ENCODE measurements at places on chromosomes 6 and 20.

- no peak for DNase-seq
Observed at GRCh38 chr20:7773511-7773910, 166.7 kb downstream of the HAO1 start.

DNA sequence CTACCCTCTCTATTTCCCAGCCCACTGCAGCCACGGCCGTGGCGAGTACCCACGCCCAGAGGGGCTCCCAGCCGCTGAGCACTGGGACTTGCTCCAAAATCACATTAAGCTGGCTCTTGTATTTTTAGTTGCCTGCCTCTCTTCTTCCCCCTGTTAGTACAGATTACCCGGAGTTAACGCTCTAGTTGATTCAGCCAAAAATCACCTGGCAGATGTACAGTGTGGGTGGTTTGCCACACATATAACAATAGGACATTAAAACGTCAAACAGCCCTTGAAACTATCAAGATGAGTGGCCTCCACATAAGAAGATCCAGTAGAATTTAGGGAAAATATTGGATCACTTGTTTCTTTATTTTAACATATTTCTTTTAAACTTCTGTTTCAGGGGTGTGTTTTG, 268.8 kb upstream of the PRDM1 start:
- DNase-seq: no peak

DNA sequence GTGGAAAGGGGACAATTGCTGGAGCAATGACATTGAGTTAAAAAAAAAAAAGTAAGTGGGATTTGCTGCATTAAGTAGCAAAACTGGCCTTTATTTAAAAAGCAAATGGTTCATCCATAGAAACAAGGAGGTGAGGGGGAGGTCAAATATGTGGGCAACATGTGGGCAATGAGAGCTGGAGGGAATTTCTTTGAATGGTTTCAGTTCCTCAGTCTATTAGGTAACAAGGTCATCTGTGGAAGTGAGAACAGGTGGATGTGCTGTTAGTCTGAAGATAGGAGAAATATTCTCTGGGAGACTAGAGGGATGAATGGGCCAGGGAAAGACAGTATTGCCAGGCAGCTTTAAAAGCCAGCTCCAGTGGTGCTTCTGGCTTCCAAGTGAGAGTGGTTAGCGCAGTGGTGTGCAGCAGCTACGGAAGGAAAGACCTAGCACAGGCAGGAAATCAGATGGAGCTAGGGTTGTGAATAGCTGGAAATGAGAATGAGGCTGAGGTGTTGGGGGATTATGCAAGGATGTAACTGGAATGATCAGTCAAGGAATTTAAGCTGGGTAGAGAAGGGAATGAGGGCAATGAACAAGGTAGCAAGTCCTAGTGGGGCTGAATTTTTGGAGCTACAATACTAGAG, 727.6 kb downstream of the PTPRT start:
- no peak for DNase-seq

DNA sequence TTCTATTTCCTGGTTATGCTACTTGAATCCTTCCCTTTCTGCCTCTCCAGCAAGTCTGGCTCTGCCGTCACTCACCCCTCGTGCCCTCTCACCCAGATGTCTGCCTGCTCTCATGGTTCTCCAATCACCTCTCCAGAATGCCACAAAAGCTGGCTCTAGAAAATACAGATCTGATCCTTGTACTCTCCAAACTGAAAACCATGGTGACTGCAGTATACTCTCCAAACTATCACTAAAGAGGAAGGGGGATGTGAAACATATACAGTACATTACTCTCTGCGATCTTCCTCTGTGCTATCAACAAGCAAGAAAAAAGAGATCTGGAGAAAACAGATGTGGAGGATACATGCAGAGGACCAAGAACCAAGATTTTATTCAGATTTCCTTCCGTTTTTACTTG, 91.1 kb downstream of the ATXN1 start:
- no peak for DNase-seq

DNA sequence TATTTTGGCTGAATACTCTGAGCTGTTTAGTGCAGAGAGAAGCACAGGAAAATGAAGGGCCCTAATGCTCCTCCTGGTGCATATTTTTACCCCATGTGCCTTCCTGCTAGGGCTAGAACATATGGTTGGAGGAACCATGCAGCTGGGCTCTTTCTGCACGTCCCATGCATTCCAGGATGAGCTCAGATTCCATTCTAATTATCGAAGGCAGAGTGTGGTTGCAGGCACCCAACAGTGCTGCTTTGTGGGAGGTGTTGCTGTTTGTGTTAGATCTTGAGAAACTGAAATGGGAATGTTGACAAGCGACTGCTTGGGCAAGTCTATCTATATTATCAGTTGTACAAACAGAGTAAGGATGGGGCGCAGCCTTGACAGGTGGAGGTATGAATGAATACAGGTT, 419.5 kb downstream of the DHX35 start:
- no peak for DNase-seq

DNA sequence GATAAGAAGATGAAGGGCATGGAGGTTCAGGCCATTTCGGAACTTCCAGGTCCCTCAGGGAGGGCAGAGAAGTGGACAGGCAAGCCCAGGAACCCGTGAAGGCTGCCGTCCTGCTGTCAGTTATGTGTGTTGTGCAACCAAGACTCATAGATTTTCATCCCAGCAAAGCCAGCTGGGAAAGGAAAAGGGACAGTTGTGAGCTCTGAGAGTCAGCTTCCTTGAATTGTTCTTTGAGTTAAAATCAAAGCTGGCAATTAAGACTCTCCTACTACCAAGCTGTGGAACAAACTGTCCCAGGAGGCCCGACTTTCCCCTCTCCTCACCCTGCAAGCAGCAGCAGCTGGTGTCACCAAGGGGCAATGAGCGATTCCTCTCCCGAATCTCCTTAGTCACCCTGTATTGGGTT, 46.3 kb upstream of the IYD start:
- DNase-seq: no peak

DNA sequence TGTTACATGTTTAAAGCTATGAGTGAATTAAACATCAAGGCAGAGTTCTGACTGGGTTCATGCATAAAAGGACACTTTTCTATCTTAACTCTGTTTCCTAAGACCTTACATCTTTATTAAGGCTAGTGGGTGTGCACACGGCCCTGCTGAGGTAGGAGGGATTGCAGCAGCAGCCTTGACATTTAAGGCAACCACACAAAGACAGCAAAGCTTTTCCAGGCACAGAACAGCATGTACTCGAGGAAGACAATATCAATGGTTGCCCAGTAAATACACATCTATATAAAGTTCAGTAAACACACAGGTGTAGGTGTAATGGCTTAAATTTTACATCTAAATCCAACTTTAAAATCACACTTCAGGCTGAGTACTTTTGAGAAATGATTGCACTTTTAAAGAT, 79.8 kb upstream of the LOC128125822 start:
- DNase-seq: no peak

- no peak for DNase-seq
Observed at GRCh38 chr20:43774754-43775153, 48.0 kb upstream of the GTSF1L start.

- no peak for DNase-seq
Observed at GRCh38 chr6:116298973-116299372, 19.2 kb upstream of the TSPYL1 start.

- DNase-seq: no peak
Observed at GRCh38 chr6:134819236-134819635, 130.7 kb downstream of the ALDH8A1 start.

- DNase-seq: no peak
Observed at GRCh38 chr6:73515204-73515655, 5.6 kb downstream of the EEF1A1 start.

DNA sequence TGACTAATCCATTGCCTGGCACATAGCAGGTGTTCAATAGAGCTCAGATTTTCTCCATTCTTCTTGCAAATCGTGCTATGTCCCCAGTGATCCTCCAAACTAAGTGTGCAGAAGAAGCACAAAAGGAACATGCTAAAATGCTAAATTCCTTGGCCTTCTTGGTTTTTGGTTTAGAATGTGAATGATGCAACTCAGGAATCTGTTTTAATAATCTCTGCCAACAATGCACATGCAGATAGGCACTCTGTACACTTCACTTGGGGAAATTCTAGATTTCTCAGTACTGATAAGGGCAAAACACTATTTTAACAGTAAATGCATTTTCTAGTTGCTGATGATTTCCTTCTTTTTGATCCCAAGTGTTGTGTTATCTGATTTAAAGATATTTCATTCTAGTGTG, 35.2 kb downstream of the SLC22A1 start:
- DNase-seq: no peak

DNA sequence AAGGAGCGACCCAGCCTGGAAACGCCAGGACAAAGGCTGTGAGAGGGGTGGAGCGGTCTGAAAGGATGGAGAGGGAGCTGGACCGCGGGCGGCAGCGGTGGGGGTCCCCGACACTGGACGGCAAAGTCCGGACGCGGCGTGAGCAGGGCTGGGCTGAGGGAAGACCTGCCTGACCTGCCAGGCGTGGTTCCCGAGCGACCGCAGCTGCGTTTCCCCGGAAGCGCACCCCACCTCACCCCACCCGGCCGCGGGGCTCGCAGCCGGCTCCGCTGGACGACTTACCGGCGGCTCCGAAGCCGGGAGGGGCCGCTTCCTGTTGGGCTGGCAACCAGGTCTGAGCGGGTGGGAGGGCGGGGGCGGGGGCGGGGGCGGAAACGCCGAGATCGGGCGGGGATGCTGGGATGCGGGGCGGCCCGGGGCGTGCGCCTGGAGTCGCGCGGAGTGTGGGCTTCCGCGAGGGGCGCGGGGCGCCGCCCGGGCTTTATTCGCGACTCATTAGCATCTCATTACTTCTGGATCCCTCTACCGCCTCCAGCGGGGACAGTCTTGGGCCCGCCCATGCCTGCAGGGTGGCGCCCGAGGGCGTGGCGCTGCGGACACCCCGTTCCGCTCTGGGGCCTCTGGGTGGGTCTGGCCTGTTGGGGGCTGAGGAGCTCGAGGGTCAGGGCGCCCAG, at the start of gene MICAL1:
Gene MICAL1 (minus strand): TSS at position 336 of the 674 bp plus-strand sequence. CDS start 1,576 bp downstream, outside the sequence.
- no peak for DNase-seq

GRCh38 chr20:50746138-50746940, 15.0 kb downstream of the PARD6B start:
- no peak for DNase-seq

DNA sequence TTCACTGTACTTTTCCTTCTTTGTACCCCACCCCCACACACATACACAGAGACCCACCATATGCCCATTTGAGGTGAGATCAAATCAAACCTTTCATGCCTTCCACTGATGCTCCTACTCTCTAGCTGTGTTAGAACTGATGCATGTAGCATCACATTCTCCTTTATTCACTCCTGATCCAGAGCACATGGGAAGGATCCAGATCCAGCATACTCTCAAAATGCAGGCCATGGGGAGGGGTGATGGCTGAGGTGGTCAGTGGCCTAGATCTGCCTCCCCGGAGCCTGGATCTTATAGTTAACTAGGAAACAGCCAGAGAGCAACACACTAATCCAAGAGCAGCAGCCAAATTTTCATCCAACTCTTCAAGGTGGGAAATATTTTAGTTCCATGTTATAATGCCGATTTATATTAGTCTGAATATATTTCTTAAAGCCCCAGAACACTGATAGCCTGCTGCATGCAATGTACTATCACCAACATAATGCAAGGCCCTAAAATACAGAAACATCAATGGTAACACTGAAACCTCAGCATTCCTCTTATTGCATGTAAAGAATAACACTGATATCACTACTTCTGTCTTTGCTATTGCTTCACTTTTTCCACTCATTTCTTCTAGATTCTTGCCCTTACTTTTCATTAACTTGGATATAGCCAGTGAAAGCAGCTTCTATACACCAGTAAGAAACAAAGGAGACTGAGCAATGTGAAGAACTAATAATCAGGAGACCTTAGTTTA, 126.8 kb upstream of the BEND6 start:
- no peak for DNase-seq

GRCh38 chr6:138988469-138988834, 399 bp upstream of the REPS1 start:
- DNase-seq: no peak

DNA sequence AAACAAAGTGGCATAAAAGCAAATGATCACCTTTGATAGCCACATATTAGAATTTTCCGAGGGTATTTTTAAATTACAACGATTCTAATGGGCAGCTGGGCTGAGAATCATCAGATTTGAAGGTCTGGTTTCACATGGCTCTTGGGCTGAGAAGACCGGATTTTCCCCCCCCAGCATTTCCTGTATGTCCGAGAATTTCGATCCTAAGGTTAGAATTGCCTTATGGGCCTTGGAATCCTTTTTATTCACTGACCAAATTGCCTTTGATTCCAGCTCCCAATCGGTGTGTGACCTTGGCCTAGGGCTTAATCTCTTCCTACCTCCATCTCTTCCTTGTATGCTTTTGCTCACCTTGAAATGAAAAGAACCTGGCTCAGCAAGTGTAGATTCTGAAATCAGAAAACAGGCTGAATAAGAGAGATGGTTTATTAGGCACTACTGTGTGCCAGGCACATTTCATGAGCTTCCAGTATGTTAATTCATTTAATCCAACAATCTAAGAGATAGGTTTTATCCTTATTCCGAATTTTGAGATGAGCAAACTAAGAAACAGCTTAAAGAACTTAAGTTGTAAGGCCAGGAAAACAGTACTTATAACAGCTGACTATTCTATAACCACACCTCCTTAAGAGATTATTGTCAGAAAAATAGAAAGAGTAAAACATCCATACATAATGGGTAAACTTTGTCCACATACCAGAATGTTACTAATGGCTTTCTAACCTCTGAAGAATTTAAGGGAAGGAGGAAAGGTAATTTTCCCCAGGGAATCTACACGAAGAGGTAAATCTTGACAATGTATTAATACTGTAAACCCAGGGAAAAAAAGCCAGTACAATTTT, 39.4 kb downstream of the HFE start:
- DNase-seq: no peak

DNA sequence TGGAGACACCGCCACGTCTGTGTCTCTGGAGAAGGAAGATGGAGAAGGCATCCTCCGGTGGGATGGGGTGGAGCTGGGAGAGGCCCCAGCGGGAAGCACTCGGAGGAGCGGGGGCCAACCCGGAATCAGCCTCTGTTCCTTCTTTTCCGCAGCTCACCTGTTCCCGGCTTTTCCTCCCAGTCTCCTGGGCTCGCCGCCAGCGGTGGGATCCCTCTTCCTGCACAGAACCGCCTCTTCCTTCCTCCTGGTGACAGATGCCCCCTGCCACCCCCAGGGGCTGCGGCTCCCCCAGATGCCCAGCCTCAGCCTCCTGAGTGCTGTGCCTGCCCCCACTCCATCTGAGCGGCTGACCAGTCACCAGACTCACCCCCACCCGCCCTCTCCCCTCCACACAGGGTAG, 23.3 kb downstream of the RAMACL start:
- no peak for DNase-seq

DNA sequence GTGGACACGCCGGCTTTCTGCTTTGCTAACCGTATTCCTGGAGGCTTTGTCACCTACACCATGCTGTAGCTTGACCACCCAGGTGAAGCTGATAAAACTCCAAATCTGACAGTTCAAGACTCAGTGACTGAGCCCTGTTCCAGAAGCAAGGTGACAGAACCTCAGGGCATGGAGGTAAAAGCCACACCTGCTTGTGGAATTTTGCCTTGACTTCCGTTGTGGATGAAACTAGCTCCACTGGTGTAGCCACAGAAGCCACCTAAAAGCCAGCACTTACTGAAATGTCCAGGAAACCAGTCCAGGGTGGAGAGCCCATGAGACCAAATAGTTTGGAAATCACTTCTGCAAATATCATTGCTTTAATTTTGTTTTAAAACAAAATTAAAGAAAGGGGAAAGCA, 11.0 kb downstream of the CST8 start:
- DNase-seq: no peak

Measured in cortex of kidney (tissue), 1 donor.